ENCODE measurements at places on chromosomes 1 and 21.

- DNase-seq = no peak
Measured at GRCh38 chr1:194104247-194104844, 917.9 kb upstream of the B3GALT2 start.

DNA sequence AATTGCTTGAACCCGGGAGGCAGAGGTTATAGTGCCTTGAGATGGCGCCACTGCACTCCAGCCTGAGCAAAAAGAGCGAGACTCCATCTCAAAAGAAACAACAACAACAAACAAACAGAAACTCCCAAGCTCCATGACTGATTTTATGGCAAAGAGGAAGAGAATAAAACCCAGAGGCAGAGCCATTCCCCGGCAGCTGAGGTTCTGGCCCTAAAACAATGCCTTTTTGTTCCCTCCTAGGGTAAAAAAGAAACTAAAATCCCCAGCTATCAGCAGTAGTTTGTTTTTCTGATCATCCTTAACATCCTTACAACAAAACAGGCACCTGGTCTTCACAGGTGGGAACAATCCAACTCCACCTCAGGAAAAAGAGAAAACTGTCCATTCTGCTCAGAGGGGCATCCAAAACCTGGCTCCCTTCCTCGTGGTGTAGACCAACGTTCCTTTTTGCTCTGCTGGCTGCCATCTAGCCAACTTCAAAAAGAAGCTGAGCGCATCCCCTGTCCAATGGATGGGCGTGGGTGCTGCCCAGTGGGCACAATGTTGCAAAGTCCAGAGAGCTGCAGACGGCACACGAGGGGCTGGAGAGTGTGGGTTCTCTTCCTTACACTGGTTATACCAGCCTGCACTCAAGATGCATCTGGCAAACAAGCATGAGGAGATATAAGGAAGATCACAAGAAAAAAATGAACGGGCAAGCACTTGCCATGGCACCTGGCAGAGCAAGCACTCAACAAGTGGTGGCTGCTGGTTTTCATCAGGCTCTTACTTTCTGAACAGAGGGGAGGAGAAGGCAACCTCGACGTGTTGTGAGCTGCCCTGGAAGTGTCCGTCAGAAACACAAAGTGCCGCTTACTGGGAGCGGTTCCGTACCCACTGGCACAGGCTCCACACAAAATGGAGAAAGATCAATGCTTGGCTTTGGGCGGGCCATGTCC is 54.7 kb downstream of the SLC66A1 start:
- no peak for DNase-seq

DNA sequence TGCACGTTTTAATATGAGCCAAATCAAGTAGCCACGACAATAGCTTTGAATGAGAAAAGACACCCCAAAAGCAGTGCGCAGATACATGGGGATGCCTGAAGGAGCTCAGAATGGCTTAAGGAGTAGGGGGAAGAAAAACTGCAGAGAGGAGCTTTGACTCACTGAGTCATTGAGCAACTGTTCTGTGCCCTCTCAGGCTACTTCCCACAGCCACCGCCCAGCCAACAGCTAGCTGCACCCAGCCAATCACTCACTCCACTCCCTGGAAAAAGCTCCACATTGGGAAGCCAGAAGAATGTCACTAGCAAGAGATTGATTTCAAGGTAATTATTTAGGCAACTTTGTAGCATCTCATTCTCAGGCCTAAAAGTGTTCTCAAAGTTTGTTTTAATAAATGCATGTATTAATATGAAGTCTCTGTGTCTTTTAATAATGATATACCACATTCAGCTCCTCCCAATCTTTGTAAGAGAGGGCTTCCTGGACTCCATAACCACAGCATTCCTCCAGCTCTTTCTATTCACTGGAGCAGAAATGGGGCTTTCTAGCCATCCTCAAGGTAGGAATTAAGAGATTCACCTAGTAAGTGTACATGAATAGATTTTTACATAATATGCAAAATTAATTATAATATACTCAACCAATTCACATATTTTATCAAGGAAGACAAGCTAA is 16.8 kb downstream of the DUSP10 start:
- no peak for DNase-seq

- DNase-seq = no peak
Measured at GRCh38 chr21:35226328-35226727, 177.2 kb upstream of the RUNX1 start.

- DNase-seq = peak; percentile 28
Measured at GRCh38 chr1:224880593-224881307, 48.7 kb upstream of the DNAH14 start.

Measured in left colon (tissue), 2 donors.